CD4-positive, alpha-beta T cell treated with Interleukin-15 for 4 hours (primary cell): ENCODE measurements at places on chromosomes 4 and X.

- no peak for DNase-seq
These were observed at the start of gene CCDC160 for GRCh38 chrX:134236626-134237614. Gene CCDC160, plus strand, starts transcription at chrX:134237182. Its CDS starts 7,619 bp downstream, at chrX:134244801.

GRCh38 chr4:16443504-16444088 lies 217.3 kb upstream of the TAPT1 start:
- peak; percentile 11 for DNase-seq

- DNase-seq = no peak
These were observed 218.6 kb downstream of the CHM start for GRCh38 chrX:85828771-85829170.

GRCh38 chrX:27626066-27626465 lies 35.9 kb downstream of the DCAF8L2 start:
- DNase-seq = no peak

GRCh38 chrX:53440621-53441517 lies 6.7 kb upstream of the HSD17B10 start:
- peak; percentile 26 for DNase-seq

- DNase-seq = no peak
These were observed 15.1 kb downstream of the PRIMPOL start for GRCh38 chr4:184664445-184665210.

- no peak for DNase-seq
These were observed 797 bp downstream of the PKD2 start for GRCh38 chr4:88008122-88008742.

- no peak for DNase-seq
These were observed 46.2 kb downstream of the SLC9A7 start for GRCh38 chrX:46712764-46713163.

DNA sequence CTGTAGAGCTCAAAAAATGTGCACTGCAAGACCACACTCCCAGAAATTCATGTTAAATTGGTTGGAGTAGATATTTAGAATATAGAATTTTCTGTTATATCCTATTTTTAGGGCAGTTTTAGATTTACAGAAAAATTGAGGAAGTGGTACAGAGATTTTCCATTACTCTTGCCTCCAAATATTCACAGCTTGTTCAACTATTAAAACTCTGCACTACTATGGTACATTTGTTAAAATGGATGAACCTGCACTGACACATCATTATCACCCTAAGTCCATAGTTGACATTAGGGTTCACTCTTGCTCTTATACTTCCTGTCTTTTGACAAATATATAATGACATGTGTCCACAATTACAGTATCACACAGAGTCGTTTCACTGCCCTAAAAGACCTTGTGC lies 1724.5 kb downstream of the C4orf33 start:
- DNase-seq = no peak

DNA sequence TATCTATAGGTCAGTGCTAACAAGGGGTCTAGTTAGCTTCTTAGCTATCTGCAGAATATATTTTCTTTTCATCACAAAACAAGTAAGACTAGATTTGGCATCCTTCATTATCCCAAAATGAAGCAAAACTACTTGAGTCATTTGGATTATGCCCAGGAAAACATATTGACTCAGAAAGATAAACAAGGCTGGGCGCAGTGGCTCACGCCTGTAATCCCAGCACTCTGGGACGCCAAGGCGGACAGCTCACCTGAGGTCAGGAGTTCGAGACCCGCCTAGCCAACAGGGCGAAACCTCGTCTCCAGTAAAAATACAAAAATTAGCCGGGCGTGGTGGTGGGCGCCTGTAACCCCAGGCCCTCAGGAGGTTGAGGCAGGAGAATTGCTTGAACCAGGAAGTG lies 18.0 kb upstream of the MND1 start:
- no peak for DNase-seq

GRCh38 chrX:115226929-115227328 lies 7.0 kb downstream of the LRCH2 start:
- no peak for DNase-seq

DNA sequence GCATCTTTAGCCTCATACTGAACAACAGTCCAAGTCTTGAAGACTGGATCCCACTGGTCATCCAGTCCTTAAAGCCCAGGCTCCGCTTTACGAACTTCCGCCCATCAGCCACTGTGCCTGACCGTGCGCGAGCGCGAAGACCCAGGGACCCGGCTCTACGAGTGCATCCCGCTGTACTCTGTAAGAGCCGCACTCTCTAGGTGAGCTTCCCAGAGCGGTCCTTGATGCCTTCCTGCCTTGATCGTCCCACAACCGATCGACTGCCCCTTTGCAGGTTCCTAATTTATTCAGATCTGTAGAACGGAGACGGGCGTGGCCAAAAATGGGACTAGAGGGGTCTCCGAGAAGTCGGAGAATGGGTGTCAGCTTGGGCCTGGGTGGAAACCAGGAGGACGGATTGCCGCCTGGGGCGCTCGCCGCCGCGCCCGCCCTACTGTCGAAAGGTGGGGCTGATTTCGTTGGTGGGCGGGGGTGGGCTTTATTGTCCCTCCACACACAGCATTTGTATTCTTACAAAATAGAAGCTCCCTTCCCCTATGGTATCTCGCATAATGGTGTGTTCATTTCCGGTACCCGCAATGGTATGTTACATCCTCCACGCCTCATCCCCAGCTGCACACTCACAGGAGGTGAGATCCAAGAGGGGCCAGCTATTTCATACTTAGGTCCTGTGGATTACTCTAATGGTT lies 42.3 kb upstream of the FAM156A start:
- no peak for DNase-seq

DNA sequence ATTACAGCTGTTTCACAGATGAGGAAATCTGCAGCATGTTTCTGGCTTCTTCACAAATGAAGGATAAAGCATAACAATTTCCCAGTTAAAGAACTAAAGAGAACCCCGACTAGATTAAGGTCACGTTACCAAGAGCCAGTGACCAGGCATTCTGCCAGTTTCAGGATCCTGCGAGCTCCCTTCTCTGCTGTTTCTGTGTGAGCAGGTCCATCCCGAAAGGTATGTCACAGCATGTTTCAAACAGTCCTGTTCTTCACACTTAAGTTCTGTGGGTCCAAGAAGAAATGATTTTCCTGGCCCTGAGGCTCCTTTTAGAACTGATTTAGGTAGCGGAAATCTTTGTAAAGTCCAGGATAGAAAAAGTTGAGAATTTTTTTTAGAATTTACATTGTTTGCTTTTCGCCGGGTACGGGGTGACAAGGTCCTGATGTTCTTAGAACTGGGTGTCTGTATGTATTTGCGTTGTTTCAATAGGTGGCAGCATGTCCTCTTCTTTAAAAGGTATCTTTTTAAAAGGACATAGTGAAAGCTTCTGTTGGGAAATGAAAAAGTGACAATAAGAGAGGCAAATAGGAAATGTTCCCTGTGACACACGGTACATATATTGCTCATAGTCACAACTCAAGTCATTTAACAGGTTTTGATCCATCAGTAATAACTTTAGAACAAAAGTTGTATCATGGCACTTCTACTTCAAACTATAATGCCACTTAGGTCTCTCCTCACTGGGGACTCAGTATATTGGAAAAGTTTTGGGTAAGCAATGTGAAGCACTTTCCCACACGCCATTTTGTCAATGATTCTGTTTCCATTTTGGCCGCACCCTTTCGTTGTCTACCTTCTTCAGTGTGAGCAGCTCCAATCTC lies 18.4 kb downstream of the IL21 start:
- DNase-seq = no peak

GRCh38 chr4:142815834-142816233 lies 30.3 kb downstream of the INPP4B start:
- no peak for DNase-seq

- DNase-seq = no peak
These were observed 114.5 kb downstream of the FAM53A start for GRCh38 chr4:1569461-1570151.

DNA sequence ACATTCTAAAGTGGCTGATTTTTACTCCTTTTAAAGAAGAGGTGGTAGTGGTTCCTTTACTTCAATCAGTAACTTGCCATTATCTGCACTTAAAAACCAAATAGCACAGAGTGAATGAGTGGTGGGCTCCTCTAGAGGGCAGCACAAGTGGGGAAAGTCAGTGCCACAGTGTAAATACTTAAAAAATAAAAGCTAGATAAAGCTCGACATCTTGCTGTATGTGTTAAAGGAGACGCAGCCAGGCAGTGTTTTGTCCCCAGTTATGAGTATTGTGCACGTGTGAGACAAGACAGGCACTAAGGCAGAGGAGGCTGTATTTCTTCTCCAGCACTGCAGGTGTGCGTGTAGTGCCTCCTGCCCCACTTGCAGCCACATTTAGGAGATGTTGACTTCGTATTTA lies 24.6 kb downstream of the NAP1L5 start:
- peak; percentile 18 for DNase-seq

- no peak for DNase-seq
These were observed 227.6 kb downstream of the PRDM5 start for GRCh38 chr4:120694973-120695372.

GRCh38 chrX:50779694-50780093 lies 34.3 kb downstream of the SHROOM4 start:
- no peak for DNase-seq

DNA sequence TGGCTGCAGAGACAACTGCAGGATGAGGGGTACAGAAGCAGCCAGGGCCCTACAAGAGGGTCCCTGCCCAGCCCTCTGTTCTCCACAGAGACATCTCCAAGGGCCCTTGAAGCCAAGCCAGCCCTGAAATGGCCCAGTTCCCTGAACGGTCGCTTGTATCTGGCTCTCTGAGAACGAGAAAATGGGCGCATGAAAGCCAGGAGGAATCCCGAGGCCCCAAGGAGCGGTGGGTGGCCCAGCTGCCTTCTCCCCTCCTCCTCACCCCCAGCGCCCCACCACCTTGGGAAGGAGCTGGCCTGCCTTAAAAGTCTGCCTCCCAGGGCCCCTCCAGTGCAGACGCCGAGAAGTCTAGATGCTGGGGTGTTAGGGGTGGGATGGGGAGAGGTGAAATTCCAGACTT lies 5.7 kb downstream of the ZNF185 start:
- no peak for DNase-seq

DNA sequence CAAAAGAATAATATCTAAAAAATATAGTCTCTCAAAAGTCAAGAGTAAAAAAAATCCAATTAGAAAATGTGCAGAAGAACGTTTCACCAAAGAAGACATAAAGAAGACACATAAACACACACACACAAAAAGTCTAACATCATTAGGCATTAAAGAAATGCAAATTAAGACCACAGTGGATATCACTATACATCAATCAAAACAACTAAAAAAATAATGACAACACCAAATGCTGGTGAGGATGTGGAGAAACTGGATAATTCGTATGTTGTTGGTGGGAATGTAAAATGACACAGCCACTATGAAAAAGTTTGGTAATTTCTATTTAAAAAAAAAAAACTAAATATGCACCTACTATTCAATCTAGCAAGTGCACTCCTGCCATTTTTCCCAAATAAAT lies 66.4 kb downstream of the LRBA start:
- DNase-seq = no peak

- DNase-seq = no peak
These were observed 9.9 kb downstream of the CPE start for GRCh38 chr4:165388756-165389155.

GRCh38 chrX:23935106-23935505 lies 27.3 kb downstream of the CXorf58 start:
- DNase-seq = no peak

DNA sequence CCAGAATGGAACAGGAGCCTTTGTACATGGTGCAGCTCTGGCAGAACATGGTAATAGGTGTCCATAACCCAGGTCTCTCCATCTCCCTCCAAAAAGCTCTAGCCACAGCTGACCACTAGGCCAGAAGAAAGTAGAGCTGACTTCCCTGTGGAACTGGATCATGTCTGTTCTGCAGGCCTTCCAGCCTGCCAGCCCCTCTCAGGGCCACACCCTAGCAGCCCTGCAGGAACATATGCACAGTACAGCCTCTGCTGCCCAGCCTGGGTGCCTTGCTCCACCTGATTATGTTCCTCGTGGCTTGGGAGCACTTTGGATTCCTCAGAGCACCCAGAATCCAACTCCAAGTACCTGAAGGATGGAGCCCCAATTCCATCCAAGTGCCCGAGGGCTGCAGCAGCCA lies 12.0 kb downstream of the NDST3 start:
- DNase-seq = no peak

DNA sequence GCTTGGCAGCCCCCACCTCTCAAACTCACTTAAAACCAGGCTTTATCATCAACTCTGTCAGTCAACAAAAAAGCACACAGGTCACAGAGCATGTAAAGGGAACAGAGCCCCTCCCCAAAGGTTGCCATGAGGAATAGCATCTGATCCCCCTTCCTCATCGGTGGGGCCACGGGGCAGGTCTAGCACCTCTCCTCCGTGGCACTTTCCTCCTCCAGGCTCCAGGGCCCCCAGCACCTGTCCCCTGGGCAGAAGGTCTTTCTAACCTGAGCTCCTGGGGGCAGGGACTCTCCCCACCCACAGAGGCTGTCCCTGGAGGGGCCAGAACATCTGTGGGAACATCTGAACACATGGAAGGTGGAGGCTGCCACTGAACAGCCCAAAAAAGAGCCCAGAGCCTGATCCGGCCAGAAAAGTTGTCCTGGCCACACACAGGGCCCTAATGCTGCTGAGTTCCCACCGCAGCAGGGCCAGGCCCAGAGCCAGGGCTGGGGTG lies 65.7 kb downstream of the ZFYVE28 start:
- DNase-seq = no peak

DNA sequence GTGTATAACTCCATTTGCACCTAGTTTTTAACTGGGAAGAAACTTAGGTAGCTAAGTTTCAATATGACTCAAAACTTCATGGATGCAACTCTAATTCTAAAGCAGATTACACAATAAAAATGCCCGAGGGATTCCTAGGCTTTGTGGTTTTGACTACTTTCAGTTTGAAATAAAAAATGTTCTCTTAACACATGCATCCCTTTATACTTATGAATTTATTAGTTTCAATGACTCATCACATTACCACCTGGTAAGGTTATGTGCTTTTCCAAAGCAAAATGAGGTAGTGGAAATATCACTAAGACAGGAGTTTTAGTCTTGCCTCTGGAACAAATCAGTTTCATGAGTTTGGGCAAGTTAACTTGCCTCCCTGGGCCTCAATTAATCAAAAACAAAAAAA lies 125.5 kb downstream of the OPHN1 start:
- no peak for DNase-seq

GRCh38 chrX:29107231-29107630 lies 520.0 kb downstream of the IL1RAPL1 start:
- no peak for DNase-seq

DNA sequence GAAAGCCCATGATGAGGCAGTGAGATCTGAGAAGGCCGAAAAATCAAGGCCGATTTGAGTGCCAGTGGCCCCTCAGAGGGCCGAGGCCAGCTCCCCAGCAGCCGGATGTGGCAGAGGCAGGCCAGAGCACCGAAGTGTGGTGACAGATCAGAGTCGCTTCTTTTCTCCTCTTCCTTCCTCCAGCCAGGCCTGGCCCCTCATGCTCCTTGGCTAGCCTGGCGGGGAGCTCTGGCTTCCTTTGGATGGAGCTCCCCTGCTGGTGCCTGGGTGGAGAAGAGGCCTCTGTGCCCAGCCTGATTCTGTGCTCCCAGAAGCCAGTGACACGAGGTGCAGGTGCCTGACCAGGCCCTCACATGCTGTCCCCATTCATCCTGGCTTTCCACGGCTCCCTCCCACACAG lies 127.2 kb upstream of the PABPC4L start:
- no peak for DNase-seq
